ENCODE measurements at places on chromosomes 1 and 21. TPM values are rescaled to one million over a fixed set of nuclear protein-coding genes. Genes with fewer than 3 reads are reported as not detected.

DNA sequence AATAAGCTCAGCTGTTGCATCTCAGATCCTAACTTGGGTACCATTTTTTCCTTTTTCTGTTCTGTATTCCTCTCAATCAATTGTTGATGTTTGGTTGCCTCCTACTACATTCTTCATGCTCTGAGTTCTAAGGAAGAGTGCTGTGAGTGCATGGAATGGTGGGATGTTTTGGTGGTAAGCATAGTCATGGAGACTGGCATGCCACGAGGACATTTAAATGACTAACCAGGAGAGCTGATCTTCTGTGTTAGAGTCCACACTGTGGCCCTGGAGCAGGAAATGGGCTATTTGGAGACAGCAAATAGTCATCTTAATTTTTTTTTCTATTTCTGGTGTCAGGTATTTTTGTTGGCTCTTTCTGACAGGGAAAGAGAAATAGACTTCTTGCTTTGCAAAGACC is 69.5 kb upstream of the HSD17B7 start:
- no peak for DNase-seq

DNA sequence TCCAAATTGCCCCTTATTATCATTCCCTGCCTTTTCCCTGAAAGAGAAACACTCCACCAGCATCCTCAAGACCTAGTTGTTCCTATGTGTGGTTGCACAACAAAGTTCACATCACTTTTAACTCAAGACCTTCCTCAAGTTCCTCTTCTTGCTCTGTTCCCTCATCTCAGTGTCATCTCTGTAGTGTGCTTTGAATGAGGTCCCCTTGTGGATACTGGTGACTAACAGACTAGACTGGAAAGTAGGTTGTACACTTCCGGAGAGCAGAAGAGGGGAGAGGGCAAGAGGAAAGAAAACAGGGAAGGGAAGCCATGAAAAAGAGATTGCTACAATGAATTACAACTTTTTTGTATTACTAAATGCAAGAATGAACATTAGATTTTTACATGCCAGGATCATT is 853.8 kb downstream of the USP25 start:
- no peak for DNase-seq

GRCh38 chr1:8214501-8215173 is 103.3 kb upstream of the SLC45A1 start:
- DNase-seq, result no peak

DNA sequence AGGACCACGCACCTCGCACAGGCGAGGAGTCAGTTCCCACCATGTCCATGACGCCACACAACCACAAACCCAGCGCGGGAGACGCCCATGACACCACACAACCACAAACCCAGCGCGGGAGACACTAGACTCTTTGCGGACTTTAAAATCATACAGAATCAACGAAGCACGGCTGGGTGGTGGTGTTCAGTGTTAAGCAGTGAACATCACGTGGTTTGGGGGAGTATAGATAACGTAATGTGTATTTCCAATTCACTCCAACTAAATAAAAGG is 19.2 kb downstream of the PTTG1IP start:
- no peak for DNase-seq

DNA sequence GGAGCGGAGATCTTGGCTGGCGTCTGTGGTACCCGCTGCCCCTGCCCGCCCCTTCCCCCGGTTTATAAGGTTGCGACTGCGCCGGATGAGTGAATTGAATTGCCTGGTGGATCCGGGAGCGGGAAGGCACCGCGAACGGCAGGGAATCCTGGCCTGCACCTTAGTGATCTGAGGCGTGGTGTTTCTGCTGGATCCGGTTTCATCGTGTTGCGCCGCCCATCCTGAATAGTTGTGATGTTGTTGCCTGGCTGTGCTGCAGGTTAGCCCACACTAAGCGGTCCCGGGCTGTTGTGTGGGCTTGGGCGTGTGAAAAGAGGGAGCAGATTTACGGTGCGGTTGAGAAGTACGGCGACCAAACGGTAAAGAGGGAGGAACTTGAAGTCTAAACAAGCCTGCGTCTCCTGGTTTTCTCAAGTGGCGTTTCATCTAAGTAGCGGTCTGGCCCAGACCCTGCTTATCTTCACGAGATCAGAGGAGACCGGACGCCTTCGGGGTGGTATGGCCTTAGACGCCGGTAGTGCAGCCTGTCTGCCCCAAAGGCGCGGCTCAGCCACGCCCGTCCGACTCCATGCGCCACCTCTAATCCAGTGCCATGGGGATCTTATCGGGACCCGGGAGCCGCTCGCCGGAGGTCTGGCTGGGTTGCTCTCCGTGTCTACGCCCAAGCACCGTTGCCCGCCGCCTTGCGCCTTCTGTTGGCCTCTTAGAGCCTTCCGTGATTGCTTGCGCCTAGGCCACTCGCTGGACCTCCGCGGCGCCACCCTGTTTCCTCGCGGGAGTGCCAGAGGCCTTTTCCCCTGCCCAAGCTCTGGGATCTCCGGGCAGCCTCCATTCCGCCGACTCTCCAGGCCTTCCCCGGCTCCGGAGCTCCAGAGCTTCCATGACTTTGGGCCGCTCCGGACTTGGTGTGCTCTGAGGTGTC is 87.5 kb upstream of the RHOU start:
- peak; percentile 18 for DNase-seq

DNA sequence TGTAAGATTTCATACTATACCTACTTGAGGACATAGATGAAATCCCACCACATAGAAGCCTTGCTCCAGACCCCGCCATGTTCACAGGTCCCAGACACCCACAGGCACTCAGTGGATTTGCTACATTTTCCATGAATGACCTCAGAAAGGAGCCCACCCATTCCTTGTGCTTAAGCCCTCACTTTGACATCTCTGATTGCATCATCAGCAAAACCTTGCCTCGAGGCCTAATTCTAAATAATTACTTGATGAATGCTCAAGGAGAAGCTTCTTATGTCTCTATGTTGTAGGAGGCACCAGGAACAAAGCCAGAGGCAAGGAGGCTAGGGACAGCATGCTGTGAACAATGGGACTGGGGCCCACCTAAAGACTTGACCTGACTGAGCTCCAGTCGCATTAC is 12.1 kb downstream of the OVGP1 start:
- no peak for DNase-seq

DNA sequence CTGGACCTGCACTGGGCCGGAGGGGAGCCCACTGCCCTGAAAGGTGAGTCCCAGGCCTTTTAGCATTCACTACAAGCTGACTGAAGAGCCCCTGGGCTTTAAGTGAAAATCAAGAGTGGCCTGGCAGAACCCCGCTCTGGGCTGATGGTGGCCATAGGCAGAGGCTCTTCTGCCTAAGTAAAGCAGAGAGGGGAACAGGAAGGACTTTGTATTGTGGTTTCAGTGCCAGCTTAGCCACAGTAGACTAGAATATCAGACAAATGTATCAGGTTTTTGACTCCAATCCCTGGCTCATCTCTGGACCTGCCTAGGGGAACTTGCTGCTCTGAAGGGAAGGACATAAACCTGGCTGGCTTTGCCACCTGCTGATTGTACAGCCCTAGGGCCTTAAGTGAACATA is 10.2 kb upstream of the HENMT1 start:
- DNase-seq, result no peak

- DNase-seq, result no peak
These were observed 184.5 kb downstream of the RGS7 start for GRCh38 chr1:241172486-241172885.

- DNase-seq, result no peak
These were observed 18.5 kb upstream of the LHX8 start for GRCh38 chr1:75115654-75116053.

- DNase-seq, result no peak
These were observed 55.5 kb upstream of the DYNLT5 start for GRCh38 chr1:66696771-66697170.

The TDRD5 gene
- 0.34 TPM for total RNA-seq

The ADORA1 gene
- total RNA-seq, result 7.0 TPM

The EBNA1BP2 gene
- 119 TPM for total RNA-seq

The ACTN2 gene
- total RNA-seq, result 0.17 TPM

The ERI3 gene
- 64.8 TPM for total RNA-seq

The SMCP gene
- total RNA-seq, result not detected

The DNTTIP2 gene
- 48.2 TPM for total RNA-seq

The VHLL gene
- not detected for total RNA-seq

The LCE1F gene
- total RNA-seq, result not detected

The SH2D5 gene
- total RNA-seq, result 17.5 TPM

The TNFSF18 gene
- not detected for total RNA-seq

Measured in kidney epithelial cell (primary cell).